NCI-H1105 treated with DMSO at 0.1 percent for 48 hours (cell line): ENCODE measurements at places on chromosomes 11 and 22.

- DNase-seq = peak; percentile 5
These were observed 30.8 kb upstream of the LRRC10B start for GRCh38 chr11:61477727-61478148.

DNA sequence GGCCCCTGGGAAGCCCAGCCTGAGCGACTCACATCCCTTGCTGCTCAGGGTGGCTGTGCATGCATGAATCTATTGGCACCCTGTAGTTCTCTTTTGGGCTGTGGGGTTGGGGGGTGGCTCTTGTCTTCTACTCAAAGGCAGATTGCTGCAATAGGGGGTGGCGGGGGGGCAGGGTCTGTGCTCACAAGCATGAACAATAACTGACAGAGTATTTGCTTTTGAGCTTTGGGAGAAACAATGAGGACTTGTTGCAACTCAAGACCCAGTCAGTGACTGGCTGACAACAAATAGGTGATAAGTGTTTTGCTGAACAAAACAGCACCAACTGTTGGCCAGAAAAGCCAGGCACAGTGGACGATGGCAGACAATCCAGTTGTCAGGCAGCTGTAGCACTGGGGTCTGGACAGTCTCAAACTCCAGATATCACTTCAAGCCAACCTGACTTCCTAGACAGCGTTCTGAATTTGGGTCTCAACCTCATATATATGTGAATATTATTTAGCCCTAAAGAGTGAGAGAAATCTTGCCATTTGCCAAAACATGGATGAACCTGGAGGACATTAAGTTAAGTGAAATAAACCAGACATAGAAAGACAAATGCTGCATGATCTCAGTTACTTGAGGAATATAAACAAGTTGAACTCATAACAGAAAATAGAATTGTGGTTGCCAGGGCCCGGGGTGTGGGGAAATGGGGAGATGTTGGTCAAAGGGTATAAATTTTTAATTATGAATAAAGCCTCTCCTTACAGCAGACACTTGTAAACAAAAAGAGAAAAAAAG is 61.7 kb downstream of the ME3 start:
- no peak for DNase-seq

DNA sequence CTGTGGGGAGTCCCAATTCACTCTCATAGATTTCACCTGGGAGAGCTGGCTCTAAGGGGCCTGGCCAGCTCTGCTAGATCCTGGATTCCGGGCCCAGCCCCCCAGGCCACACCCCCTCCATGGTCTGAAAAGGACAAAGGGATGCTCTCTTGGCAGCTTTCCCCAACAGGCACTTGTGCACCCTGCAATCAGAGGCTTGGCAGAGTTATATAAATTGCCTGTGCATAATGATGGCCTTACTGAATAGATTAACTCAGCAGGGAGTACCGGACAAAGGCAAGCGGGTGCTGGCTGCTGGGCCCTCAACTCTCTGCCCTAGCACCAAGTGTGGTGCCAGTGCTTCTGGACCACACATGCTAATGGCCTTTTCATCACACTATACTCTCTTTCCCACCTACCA is 461.6 kb downstream of the BUD13 start:
- peak; percentile 93 for DNase-seq

GRCh38 chr11:61682093-61682732 is 2.0 kb downstream of the DAGLA start:
- DNase-seq = no peak

GRCh38 chr11:29629286-29629685 is 387.5 kb downstream of the KCNA4 start:
- no peak for DNase-seq

GRCh38 chr11:134995741-134996140 is 583.7 kb upstream of the B3GAT1 start:
- DNase-seq = no peak

DNA sequence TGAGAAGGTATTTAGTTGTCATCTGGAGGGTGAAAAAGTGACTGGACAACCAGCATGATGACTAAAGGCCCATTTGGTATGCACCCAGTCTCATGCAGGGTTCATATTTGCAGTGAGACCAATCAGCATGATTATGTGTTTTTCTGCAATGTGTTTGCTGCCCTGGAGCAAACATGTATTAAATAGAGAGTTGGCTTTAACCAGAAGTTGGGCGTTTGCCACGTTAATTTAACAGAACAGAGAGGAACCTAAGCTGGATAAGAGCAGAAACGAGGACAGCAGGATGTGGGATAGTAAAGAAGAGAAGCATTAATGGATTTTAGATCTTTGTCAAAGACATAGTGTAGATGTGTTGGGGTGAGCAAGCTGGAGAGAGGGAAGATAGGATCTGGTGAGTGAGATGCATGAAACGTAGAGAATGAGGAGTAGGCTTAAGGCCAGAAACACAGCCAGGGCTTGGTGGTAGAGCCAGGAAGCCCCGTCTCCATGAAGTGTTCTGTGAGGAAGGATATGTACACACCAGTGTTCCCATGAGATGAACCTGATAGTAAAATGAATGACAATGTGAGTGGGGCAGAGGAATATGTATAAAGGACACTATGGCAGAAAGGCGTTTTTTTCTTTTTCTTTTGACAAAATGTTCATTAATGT is 164.0 kb upstream of the PDGFD start:
- DNase-seq = no peak

DNA sequence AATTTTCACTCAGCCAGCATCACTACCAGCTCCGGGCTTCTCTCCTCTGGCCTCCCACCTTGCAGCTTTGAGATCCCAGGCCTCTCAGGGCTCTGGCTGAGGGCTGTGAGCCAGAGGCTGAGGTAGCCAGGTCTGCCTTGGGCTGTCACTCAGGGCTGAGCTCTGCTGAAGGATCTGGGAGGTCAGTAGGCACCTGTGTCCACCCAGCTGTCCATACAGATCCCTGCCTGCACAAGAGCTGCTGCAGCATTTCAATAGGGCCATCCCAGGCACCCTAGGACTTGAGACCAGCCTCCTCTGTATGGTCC is 12.6 kb downstream of the KCNQ1OT1 start:
- DNase-seq = no peak

GRCh38 chr22:33354928-33355327 is 296.7 kb upstream of the SYN3 start:
- no peak for DNase-seq

GRCh38 chr11:63443714-63444113 is 47.3 kb downstream of the PLAAT5 start:
- DNase-seq = no peak

- no peak for DNase-seq
These were observed 92.5 kb downstream of the PLEKHA7 start for GRCh38 chr11:16921668-16922067.

- no peak for DNase-seq
These were observed 144.5 kb downstream of the CCDC34 start for GRCh38 chr11:27218421-27219038.

- DNase-seq = no peak
These were observed 173.3 kb downstream of the TBC1D22A start for GRCh38 chr22:46935506-46936377.

DNA sequence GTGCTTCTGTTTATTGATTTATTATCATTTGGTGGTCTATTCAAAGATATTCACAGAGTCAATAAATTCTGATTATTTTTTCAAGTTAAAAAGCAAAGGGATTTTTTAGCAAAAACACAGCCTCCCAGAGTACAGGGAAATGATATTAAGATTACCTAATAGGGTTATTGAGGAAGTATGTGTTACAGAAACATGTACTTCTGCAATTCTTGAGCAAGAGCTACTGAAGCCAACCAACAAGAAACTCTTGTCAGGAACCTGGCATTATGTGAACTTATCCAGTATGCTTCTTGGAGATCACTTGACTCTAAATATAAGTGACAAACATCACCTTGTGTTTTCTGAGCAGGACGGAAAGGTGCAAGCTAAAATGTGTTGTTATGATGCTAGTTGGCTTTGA is 42.0 kb upstream of the CARD18 start:
- no peak for DNase-seq

- peak; percentile 77 for DNase-seq
These were observed 47.2 kb upstream of the ADA2 start for GRCh38 chr22:17266251-17266971.

DNA sequence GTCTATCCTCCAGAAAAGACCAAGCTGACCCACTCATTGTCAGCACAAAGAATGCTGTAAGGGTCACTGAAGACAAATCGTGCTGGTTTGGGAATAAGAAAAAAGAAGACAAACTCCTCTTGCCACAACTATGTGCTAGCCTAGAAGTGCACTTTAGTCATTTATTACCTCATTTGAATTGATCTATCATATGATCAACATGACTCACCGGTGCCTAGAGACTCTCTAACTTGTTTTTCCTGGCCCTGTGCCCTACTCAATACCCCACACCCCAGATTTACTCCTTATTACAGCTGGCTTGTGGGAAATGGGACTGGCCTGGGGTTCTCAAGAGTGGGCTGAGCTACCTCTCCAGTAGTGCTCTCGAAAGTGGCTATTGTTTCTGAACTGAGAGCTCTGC is 35.9 kb upstream of the HORMAD2 start:
- peak; percentile 17 for DNase-seq

DNA sequence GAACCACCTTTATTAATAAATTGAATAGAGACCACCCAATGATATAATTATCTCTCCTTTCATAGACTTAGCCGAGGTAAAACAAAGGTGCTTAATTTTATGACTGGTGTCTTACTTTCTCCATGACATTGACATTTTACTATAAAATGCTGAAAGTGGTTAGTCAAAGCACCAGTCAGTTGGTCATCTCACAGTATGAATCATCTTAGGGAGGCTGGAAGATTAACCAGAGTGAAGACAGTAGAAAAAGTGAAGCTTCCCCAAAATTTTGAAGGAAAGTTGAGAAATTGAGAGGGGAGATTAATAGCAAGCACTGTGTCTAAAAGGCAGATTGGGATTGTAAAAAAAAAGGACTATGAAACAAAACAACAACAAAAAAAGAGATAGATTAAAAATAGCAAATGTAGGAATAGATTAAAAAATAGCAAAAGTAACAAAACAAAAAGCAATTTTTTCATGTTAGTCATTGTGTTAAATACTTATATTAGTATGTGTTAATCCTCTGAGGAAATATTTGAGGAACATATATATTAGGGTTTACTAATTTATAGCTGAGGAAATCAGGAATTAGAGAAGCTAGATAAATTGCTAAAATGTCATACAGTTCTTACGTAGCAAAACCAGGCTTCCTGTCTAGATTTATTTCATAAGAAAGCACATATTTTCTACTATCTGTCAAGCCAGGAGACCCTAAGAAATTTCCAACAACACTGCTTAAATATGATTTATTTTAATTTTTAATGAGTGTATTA is 557.3 kb upstream of the ANO5 start:
- no peak for DNase-seq

GRCh38 chr11:108198833-108199232 is 23.6 kb downstream of the NPAT start:
- DNase-seq = no peak

GRCh38 chr11:9573775-9574621 is 528 bp downstream of the WEE1 start:
- DNase-seq = no peak

- no peak for DNase-seq
These were observed 754.2 kb downstream of the FAM181B start for GRCh38 chr11:81979448-81979847.

GRCh38 chr11:1757861-1758610 is 5.7 kb downstream of the CTSD start:
- no peak for DNase-seq

DNA sequence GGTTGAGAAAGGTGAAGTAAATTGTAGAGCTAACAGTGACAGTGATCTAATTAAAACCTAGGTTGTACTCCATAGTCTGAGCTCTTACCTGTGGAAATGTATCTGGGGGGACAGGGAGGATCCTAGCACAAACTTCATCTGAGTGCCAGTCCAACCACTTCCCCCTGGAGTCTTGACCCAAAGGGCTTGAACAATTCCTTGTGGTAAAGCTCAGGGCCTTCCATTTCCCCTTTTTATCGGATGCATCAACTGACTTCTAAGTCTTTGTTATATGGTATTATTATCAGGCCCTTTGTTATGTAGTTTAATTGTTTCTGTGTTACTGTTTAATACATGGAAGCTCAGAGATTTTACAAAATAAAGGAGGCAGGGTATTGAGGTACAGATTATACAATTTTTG is 140.2 kb upstream of the SESN3 start:
- DNase-seq = no peak

DNA sequence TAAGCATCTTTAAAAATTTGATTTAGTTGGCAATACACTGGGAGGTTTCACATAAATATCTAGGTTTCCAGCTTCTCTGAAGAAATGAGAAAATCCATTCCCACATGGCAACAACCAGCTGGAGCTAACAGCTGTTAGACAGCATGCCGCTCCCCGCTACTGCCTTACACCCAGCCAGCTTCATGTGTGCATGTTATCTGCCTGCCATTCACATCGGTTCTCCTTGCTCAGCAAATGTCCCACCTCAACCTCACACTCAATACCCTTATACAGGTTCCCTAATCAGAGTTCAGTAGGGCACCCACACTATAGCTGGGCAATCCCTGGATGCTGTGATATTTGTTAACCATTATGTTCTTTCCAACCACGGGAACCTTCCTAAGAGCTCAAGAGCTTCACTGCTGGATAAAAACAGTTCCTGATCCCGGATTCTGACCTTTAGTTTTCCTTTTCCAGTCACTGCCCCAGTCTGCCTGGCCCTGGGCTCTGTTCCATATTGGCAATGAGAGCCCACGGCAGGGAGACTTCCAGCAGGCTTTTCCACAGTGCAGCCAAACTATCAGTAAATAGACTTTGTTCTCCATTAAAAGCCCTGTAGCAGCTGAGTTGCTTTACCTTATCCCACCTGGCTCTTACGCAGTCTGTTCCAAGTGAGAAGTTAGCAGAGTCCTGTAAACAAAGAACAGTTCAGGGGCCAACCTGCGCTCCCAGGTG is 8.6 kb downstream of the RPUSD4 start:
- no peak for DNase-seq

- DNase-seq = no peak
These were observed 8.9 kb downstream of the ABTB2 start for GRCh38 chr11:34348919-34349318.

- DNase-seq = no peak
These were observed 42.4 kb downstream of the BARX2 start for GRCh38 chr11:129418039-129418438.

- DNase-seq = no peak
These were observed 20.8 kb upstream of the GAB2 start for GRCh38 chr11:78438298-78438975.

DNA sequence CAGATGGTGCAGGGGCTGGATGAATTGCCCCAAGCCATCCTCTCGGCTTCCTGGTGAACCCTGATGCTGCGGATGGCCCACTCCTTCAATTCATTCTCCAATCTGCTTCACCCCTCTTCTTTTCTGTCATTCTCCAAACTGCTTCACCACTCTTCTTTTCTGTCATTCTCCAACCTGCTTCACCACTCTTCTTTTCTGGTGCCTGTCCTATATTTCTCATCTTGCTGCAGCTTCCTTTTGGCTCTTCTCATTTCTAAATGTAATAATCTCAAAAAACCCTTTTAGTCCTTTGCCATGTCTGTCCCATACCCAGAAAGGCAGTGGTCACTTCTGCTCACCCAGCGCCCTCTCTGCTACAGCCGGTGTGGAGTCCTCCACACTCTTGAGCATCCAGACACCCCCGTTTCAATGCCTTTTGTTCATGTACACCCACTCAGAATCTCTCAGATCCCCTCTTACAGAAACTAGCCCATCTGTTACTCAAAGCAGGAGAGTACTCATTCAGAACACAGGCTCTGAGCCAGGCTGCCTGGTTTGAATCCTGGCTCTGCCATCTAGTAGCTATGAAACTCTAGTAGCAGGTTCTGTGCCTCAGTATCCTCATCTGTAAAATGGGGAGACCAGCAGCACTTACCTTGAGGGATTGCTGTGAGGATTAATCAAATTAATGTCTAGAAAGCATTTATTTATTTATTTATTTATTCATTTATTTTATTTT is 14.9 kb downstream of the SERPIND1 start:
- DNase-seq = no peak
